Stimulated activated CD8-positive, alpha-beta memory T cell treated with anti-CD3 and anti-CD28 coated beads, Interleukin-7, amount 100 ng/mL, for 48 hours (primary cell): ENCODE measurements at places on chromosomes 11 and 22.

DNA sequence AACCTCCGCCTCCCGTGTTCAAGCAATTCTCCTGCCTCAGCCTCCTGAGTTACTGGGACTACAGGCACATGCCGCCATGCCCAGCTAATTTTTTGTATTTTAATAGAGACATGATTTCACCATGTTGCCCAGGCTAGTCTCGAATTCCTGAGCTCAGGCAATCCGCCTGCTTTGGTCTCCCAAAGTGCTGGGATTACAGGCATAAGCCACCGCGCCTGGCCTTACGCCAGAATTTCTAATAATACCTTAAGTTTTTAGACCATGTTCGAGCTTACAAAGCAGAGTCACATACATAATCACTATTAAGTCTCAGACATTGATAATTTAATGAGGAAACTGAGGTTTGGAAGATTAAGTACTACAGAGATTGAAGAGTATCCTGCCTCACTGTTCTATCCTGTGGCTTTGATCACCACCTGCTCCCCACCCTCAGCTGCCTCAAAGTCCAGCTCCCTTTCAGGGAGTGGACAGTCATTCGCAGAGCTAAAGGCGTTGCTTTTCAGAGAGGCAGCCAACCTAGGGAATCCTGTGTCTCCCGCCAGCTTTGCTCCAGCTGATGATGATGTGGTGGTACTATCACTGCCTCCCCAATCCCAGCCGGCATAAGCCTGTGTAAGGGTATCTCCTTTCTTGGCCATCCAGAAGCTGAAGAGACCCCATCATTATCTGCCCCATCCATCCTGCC is 7.7 kb downstream of the UBASH3B start:
- DNase-seq, result no peak

- no peak for DNase-seq
Measured at GRCh38 chr11:69218946-69219720, 63.4 kb downstream of the SMIM38 start.

- DNase-seq, result no peak
Measured at GRCh38 chr22:50691521-50691920, 18.9 kb downstream of the SHANK3 start.

- no peak for DNase-seq
Measured at GRCh38 chr11:102168481-102168880, 58.2 kb downstream of the YAP1 start.

DNA sequence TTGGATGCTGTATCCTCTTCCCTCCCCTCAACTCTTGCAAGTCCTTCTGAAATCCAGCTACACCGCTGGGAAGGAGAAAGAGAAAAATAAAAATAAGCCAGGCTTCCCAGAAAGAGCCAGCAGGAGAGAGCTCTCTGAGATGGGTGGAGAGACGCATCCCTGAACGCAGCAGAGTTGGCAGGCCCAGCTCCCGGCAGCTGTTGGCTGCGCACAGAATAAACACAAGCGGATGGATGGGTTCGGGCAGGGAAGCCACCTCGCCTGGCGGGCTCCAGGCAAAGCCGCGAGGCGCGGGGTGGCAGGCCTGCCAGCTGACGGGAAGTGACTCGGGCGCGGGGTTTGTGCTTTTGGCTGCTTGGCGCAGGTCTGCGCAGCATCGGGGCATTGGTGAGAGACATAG is 537.7 kb downstream of the MIAT start:
- DNase-seq, result no peak

DNA sequence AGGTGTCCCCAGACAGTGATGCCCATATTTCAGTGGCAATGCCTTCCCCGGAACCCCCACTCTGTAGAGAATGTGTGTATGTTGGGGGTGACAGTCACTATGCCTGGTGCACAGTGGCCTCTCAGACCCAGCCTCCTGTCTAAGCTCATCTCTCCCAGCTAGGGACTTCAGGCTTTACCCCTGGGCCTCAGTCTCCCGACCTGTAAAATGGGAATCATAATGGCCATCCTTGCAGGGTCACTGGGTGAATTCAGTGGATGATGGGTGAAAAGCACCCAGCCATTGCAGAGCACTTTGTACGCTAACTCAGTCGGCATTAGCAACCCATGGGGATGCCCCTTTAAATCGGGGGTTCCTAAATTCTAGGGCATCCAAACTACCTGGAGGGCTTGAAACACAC is 18.9 kb downstream of the FGF3 start:
- no peak for DNase-seq
